ENCODE measurements at places on chromosomes 2 and 18.
A peak's percentile ranks its signal among the peaks of the same experiment; 100 is the strongest.

GRCh38 chr18:25976554-25976953, 113.9 kb downstream of the SS18 start:
- DNase-seq: no peak

DNA sequence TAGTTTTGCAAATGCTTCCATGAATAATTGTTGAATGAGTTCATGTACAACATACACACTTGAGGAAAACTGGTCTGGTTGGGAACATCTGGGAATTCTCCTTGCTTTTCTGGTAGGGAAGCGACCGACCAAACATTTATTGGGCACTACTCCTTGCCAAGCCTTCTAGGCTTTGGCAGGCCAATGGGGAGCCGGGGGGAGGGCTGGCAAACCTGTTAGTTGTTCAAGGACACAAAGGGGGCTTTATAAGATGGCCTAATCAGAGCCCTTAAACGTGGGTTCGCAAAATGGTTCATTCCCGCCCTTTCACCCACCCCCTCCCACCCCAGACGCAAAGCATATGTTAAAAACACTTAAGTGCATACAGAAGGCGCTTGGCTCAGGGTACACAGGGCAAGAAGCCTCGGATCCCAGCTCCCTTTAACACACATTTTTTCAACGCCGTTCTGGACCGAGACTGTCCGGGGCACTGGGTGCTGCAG, 844 bp upstream of the VSNL1 start:
- peak; percentile 28 for DNase-seq

DNA sequence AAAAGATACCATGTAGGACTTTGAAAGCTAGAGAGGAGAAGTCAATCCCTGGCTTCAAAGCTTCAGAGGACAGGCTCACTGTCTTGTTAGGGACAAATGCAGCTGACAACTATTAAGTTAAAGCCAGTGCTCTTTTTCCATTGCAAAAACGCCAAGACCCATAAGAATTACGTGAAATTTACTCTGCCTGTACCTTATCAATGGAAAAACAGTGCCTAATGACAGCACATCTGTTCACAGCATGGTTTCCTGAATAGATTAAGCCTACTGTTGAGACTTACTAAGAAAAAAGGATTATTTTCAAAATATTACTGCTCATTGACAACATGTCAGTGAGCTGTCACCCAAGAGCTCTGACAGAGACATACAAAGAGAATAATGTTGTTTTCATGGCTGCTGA, 52.9 kb downstream of the ANKRD12 start:
- DNase-seq: no peak

GRCh38 chr18:58497845-58498244, 131.0 kb downstream of the ALPK2 start:
- no peak for DNase-seq

DNA sequence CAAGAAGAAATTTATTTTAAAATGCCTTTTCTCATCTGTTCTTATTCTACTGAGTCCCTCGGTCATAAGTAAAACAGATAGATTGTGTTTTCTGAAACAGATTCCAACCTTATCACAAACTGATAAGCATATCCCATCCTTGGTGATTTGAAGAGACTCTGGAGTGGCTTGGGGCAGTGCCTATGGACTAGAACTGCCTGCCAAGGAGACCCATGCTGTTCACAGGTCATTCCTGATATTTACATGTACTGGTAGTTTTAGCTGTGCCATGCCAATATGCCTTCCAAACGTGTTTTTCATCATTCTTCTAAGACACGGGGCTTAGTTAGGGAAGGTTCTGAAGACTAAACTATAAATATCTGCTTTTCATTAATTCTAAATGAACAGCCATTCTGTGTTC, 11.4 kb upstream of the COL6A3 start:
- no peak for DNase-seq

DNA sequence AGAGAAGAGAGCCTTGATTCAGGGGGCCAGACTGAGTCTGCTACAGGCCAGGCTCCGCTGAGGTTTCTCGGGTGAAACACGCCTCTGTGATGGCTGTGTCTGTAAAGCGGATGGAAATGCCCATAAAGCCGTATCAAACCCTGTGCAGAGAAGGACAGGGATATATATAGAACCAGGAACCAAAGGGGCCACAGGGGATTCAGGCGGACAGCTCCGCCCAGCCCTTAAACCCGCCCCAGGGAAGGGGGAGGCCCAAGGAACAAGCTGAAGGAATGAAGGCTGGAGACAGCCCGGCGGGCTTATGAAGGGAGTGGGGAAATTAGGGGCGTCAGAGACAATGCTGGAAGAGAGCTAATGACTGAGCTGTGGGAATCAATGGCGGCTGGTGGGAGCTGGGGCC, 42.1 kb downstream of the NHEJ1 start:
- peak; percentile 29 for DNase-seq

GRCh38 chr18:74139888-74140287, 7.7 kb downstream of the FBXO15 start:
- no peak for DNase-seq

- no peak for DNase-seq
Measured at GRCh38 chr18:63564561-63564960, 22.4 kb downstream of the SERPINB12 start.

DNA sequence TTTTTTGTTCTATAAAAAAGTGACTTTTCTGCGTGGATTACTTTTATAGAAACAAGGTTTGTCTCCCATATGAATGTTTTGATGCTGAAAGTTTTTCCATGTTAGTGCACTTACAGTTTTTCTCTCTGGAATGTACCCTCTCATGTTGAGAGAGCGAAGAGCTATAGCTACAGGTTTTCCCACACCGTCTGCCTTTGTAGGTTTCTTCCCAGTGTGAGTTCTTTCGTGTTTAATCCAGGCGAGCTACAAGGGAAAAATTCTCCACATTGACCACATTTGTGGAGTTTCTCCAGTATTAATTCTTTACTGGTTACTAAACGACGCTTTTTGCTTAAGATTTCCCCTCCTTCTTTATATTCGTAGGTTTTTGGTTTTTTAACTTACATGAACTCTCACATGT, 85.1 kb downstream of the ACSL3 start:
- DNase-seq: no peak

DNA sequence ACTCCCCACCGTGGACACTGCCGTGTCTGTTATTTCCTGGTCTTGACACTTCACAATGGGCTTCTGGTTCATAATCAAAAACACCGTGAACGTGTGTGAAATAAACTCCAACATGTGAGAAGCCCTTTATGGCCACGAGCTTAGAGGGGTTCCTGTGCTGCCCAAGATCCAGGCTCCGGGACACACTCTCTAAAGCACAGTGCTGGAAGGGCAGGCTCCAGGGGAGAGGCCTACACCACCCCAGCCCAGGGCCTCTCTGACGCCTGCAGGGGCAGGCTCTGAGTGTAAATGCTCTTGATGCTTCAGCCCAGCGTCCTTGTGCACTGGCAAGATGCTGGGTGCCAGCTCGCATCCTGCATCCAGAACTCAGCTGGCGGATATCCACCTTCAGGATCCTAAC, 13.7 kb downstream of the CHST10 start:
- no peak for DNase-seq

GRCh38 chr18:3585656-3586509, 135.9 kb downstream of the TGIF1 start:
- peak; percentile 92 for DNase-seq

DNA sequence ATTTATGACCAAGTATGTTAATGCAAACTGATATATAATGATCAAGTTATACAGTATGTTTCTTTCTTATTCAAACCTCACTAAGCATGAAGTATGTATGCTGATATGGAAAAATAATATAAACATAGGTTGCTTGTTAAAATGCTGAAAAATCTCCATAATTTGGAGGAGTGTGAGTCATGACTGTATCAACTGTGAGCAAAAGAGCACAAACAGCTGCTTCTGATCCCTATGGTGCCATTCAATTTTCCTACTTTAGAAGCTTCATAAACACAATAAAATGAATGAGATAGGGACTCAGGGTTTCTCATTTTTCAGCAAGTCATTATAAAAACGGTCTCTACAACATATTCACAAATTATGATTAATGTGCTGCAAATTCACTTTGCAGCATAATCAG, 129.9 kb upstream of the TFPI start:
- no peak for DNase-seq

- no peak for DNase-seq
Measured at GRCh38 chr2:550860-551567, 126.2 kb downstream of the TMEM18 start.

- DNase-seq: no peak
Measured at GRCh38 chr18:9106800-9107584, 4.5 kb downstream of the NDUFV2 start.

Measured in hepatocyte (in vitro differentiated cells).